ENCODE measurements at places on chromosomes 7 and 10.

GRCh38 chr7:102888561-102889233, 24.1 kb upstream of the LRRC17 start:
- no peak for DNase-seq
- H3K4me3 ChIP-seq, result no peak overlapping the region
- no peak overlapping the region for H3K27ac ChIP-seq
- no peaks in the 10 kb centered on the region for H3K27me3 ChIP-seq
- peaks cover 13% of the 10 kb centered on the region for H3K4me1 ChIP-seq

DNA sequence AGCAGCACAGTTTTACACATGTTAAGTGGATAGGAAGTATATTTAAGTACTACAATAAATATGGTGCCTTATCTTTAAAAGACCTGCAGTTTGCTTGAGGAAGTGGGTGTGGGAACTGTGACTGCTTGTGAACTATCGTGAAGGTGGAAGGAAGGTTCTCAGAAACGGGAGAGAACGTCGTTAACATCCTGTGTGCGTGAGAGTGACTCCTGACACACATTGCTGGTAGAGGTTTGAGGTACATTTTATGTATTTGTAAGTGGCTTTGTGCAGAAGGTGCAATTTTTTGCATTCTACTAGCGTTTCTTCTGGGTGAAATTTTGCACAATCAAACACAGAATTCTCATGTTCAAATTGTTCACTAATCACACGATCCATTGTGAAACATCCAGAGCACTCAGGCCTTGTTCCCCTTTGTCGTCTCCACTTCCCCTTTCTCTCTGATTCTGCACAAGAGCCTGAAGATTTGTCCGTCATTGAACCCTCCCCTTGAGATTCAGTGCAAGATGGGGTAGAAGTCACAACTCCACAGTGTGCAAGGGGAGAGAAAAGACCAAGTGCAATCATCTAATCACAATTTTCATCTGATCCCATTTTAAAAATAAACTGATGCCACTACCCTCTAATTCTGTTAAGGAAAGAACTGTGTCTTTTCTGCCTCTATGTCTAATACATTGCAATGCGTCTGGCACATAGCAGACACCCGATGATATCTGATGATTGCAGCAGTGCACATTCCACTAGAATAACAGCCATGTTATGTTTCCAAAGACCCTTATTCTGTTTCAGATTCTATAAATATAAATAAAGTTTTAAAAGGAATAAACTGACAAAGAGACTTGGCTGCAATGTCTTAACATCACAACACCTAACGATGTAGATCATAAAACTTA, 279.9 kb downstream of the NEBL start:
- no peak for DNase-seq
- H3K36me3 ChIP-seq, result no peaks in the 10 kb centered on the region
- no peaks in the 10 kb centered on the region for H3K4me1 ChIP-seq
- no peak overlapping the region for H3K4me3 ChIP-seq

DNA sequence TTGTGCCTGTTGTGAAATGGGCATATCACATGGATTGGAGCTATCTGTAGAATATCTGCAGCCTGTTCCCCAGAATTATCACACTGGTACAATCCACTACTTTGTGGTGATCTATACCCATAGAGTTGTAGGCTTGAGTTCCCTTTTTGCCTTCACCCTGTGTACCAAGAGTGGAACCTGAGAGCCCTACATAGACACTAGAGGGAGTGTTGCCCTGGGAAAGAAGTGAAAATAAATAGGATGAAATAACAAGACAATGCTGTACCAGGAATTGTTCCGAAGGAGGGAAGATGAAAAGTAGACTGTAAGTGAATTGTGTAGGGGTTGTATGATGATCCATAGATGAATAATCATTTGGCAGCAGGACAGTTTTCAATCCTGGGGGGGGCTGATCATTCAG, 9.0 kb downstream of the SORCS3 start:
- no peak for DNase-seq
- no peak overlapping the region for H3K4me3 ChIP-seq
- H3K36me3 ChIP-seq, result no peaks in the 10 kb centered on the region
- H3K27ac ChIP-seq, result no peak overlapping the region
- H3K27me3 ChIP-seq, result no peaks in the 10 kb centered on the region

DNA sequence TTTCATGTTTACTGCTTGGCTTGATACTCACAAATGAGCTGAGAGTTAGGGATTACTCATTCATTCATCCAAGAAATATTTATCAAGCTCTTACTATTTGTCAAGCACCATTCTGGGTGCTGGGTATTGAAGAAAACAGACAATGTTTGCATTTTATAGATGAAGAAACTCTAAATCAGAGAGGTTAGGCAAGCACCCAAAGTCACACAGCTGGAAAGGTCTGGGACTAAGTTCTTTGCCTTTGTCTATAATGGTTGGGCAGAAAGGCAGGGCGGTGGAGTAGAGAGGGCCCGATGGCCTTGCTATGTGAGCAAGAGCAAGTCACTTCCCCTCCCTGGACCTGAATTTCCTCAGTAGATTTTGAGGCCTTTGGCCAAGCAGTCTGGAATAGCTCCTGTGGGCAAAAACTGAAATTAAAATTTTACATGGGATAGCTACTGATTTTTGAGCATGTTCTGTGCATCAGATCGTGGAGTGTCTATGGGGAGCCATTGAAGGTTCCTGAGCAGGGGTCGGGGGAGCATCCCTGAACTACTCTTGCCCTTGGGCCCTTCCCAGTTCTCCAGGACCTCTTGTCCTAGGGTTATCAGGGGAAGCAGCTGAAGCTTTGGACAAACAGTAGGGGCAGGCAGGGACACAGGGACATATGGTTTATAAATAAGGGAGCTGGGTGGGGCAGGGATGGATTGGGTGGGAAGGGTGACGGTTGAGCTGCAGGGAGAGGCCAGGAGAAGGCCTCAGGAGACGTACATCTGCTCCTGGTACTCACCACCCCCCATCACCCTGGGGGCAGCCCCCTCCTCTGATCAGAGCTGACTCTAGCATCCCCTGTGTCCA, 23.3 kb downstream of the AQP1 start:
- no peak for DNase-seq
- H3K4me1 ChIP-seq, result no peaks in the 10 kb centered on the region
- no peaks in the 10 kb centered on the region for H3K27me3 ChIP-seq
- no peak overlapping the region for H3K4me3 ChIP-seq
